AML-193 (cell line): ENCODE measurements at places on chromosomes 6 and 20.

- DNase-seq = peak; percentile 73
These were observed 23.7 kb downstream of the PEX7 start for GRCh38 chr6:136846046-136846445.

DNA sequence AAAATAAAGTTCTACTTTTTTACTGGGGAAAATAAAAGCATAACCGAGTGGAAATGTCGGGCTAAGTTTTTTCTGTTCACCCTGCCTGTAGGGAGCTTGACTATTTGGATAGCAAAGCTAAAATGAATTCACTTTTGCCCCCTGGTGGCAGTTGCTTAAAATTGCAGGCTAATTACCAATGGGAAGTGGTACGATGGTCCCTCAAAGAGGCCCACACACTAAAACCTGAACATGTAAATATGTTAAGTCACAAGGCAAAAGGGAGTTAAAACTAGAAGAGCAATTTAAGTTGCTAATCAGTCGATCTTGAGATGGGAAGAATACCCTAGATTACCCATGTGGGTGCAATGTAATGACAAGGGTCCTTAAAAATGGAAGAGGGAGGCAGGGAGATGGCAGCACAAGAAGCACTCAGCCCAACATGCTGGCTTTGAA, 916 bp upstream of the SUN5 start:
- DNase-seq = peak; percentile 43

GRCh38 chr20:12869669-12870068, 139.1 kb upstream of the SPTLC3 start:
- no peak for DNase-seq

- DNase-seq = no peak
These were observed 412.7 kb downstream of the GRIK2 start for GRCh38 chr6:101806241-101806640.

DNA sequence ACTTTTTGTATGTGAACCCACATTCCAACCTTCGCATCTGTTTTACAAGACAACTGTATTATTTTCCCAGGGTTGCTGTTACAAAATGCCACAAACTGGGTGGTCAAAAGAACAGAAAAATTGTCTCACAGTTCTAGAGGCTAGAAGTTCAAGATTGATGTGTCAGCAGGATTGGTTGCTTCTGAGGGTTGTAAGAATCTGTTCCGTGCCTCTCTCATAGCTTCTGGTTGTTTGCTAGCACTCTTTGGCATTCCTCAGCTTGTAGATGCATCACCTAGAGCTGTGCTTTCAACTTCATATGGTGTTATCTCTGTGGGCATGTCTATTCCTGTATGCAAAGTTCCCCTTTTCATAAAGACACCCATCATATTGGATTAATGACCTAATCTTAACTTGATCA, 1067.2 kb downstream of the EPHA7 start:
- DNase-seq = no peak

GRCh38 chr6:70706491-70707123, 38.9 kb downstream of the SMAP1 start:
- DNase-seq = peak; percentile 76

- no peak for DNase-seq
These were observed 109.6 kb downstream of the ASXL1 start for GRCh38 chr20:32467506-32468312.
